Myocyte (in vitro differentiated cells): ENCODE measurements at places on chromosomes 1 and 21. TPM values are rescaled to one million over a fixed set of nuclear protein-coding genes. Genes with fewer than 3 reads are reported as not detected.

Gene IVL
- total RNA-seq = not detected in 2 replicates

Gene ADAM30
- not detected in 2 replicates for total RNA-seq

Gene TIE1
- total RNA-seq = 0.11 TPM in 1 of 2 replicates, not detected in the other

Gene F13B
- total RNA-seq = not detected in 2 replicates

Gene OR2W3
- total RNA-seq = not detected in 2 replicates

Gene LCE1B
- total RNA-seq = not detected in 2 replicates

Gene PRKAB2
- total RNA-seq = 37.9 and 50.7 TPM in 2 replicates

Gene LHX8
- total RNA-seq = not detected in 2 replicates

Gene GIPC2
- 2.2 and 2.3 TPM in 2 replicates for total RNA-seq

Gene FCRL5
- total RNA-seq = not detected in 2 replicates

Gene CORT
- not detected in 2 replicates for total RNA-seq

DNA sequence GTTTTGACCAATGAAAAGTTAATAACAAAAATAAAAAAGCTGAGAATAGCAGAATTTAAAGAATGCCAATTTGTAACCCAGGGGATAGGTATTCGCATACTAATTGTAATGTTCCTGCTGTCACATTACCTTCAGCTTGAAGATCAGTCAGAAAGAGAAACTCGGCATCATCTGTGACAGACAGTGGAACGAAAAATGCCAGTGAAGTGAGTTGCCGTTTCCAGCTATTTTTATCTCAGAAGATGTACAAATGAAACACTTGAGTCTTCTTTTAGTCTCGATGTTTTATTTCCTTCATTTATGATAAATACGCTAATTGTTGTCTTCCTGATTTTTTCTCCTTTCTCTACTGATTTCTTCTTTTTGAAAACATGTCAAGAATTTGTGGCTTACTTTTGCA lies 26.1 kb downstream of the RGS21 start:
- DNase-seq = peak; percentile 49

DNA sequence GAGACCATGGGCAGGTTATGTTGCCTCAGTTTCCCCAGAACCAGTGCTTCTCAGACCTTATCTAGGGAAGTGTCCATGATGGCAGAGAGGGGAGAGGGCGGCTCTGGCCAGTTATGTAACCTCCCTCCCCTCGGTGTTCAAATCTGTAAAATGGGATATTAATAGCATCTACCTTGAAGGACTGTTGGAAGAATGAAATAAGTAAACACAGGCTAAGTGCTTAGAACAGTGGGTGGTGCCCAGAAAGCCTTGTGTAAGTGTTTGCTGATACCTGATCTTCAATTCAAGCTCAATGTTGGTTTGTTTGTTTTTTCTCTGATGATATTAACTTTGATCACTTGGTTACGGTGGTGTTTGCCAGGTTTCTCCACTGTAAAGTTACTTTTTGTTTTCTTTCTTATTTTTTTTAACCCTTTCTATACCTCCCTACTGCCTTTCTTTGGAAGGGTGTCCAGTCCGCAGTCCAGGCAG lies 34.9 kb downstream of the EPHA2 start:
- DNase-seq = no peak

GRCh38 chr1:207841901-207842300 lies 69.0 kb downstream of the CD34 start:
- no peak for DNase-seq

GRCh38 chr1:201374364-201374763 lies 3.1 kb downstream of the TNNT2 start:
- peak; percentile 37 for DNase-seq

- peak; percentile 71 for DNase-seq
Measured at GRCh38 chr21:45420061-45421041, 15.4 kb downstream of the COL18A1 start.

GRCh38 chr1:31735571-31735970 lies 28.6 kb downstream of the ADGRB2 start:
- DNase-seq = no peak

DNA sequence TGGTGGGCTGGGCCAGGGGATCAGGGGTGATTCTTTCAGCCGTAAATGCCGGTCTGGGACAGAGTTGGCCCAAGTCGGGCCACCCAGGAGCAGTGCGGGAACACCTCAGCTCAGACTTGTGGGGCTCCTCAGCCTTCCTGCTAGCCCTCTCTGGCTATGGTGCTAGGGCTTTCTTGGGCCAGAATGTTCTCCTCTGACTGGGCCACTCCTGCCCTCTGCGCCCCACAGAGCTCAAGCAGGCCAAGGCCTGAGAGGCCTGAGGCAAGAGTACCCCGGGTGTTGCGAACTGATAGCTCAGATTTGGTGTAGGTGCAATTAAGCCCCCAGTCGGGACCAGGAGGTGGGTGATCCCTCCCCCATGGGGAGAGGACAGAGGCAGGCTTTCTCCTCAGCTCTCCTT lies 51.8 kb downstream of the LGR6 start:
- DNase-seq = no peak

DNA sequence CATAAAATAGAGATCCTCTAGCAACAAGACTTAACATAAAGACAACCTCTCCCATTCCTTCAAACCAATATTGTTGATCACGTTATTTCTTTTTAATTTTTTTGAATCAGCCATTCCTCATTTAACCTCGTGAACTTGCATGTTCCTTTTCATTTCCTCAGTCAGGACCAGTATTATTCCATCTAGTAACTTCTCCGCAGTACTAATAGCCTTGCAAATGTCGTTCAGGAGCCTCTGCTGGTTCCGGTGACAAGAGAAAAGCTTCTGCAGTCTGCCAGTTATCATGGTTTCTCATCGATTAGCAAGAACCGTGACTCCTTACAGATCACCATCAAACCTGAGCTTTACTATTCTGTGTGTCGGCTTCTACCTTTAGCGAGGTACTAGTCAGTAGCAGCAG lies 3.0 kb downstream of the APP start:
- no peak for DNase-seq
